ENCODE measurements at places on chromosomes 5 and 9.

- DNase-seq: no peak
Observed at GRCh38 chr5:40945111-40945510, 35.8 kb downstream of the C7 start.

- DNase-seq: no peak
Observed at GRCh38 chr9:124010303-124010664, 1.3 kb upstream of the LHX2 start.

- DNase-seq: peak; percentile 73
Observed at GRCh38 chr9:104780796-104781395, 17.0 kb downstream of the NIPSNAP3B start.

GRCh38 chr9:93634311-93635185 lies 58.2 kb downstream of the PHF2 start:
- no peak for DNase-seq

- no peak for DNase-seq
Observed at GRCh38 chr5:18968966-18969365, 1019.0 kb downstream of the CDH18 start.

- DNase-seq: no peak
Observed at GRCh38 chr5:95866435-95867040, 44.0 kb upstream of the GLRX start.

- DNase-seq: no peak
Observed at GRCh38 chr9:110284211-110284844, 28.0 kb upstream of the TXN start.

DNA sequence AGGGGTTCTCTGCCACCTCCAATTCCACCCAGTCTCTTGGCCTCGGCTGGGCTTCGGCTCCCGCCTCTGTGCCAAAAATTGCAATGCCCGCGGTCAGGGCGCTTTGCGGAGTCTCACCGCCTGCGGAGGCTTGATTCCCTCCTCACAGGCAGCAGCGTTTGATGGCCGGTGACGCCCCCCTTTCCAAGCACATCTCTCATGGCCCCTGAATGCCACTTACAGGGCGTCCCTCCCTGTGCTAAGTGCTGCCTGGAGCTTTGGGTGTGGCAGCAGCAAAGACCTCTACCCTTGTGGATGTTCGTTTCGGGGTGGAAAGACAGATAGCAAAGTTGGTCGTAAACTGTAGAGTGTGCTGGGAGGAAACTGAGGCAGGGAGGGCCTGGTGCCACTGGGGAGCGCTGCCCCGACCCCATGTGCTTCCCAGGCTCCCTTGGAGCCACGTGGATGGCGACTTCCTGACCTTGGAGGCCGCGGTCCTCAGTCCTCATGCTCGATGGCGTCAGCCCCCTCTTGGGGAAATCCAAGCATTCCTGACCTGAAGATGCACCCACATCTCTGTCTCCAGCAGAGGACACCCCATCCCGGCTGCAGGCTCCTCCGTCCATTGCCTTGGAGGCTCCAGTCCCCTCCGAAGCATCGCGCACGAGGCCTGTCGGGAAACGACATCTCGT lies 249.2 kb upstream of the IRX4 start:
- DNase-seq: no peak

- DNase-seq: no peak
Observed at GRCh38 chr5:177429248-177430040, 3.0 kb downstream of the GRK6 start.

DNA sequence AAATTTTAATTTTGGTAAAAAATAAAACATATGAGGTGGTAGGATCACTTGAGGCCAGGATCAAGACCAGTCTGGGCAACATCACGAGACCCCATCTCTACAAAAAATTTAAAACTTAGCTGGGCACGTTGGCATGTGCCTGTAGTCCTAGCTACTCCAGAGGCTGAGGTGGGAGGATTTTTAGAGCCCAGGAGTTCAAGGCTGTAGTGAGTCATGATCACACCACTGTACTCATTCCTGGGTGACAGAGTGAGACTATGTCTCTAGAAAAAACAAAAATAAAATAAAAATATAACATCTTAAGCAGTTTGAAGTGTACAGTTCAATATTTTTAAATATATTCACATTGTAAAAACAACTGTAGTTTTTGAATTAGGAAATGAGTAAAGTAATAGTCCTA lies 108.3 kb downstream of the SMIM15 start:
- DNase-seq: no peak

- no peak for DNase-seq
Observed at GRCh38 chr5:159040181-159040580, 59.5 kb downstream of the EBF1 start.

- DNase-seq: no peak
Observed at GRCh38 chr5:65156933-65157332, 324.8 kb downstream of the ADAMTS6 start.

GRCh38 chr9:134163371-134164196 lies 780 bp downstream of the RNU6ATAC start:
- no peak for DNase-seq

DNA sequence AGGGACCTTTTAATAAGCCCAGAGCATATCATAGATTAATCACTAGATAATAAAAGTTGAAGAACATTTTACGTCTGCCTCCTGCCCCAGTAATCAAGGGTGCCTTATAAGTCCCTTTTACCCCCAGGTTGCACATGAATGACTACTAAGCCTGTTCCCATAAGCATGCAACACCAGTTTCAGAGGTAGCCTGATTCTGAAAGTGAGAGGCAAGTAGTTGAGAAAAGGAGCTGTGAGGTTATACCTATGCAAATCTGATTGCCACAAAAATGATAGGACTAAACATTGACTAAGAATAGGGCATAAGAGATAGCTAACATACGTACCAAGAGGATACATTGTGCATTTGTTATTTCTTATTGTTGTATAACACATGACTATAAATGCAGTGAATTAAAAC lies 681.9 kb downstream of the ISL1 start:
- DNase-seq: no peak

DNA sequence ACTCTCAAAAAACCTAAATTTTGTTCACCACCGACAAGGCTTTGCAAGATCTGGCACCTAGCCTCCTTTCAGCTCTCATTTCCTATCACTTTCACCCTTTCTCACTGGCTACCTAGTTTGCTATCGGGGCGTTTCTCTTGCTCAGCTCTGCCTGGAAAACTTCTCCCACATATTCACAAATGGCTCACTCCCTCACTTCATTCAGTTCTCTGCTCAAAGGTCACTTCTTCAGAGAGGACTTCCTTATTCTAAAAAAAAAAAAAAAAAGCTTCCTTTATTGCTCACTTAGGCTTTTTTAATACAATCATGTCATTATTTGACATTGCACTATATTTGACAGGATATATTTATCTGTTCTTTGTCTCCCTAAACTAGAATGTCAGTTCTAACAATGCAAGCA lies 2.1 kb upstream of the SLC25A46 start:
- no peak for DNase-seq

GRCh38 chr5:114265432-114266060 lies 96.3 kb upstream of the KCNN2 start:
- DNase-seq: no peak

GRCh38 chr5:128318691-128319090 lies 219.4 kb downstream of the FBN2 start:
- no peak for DNase-seq

DNA sequence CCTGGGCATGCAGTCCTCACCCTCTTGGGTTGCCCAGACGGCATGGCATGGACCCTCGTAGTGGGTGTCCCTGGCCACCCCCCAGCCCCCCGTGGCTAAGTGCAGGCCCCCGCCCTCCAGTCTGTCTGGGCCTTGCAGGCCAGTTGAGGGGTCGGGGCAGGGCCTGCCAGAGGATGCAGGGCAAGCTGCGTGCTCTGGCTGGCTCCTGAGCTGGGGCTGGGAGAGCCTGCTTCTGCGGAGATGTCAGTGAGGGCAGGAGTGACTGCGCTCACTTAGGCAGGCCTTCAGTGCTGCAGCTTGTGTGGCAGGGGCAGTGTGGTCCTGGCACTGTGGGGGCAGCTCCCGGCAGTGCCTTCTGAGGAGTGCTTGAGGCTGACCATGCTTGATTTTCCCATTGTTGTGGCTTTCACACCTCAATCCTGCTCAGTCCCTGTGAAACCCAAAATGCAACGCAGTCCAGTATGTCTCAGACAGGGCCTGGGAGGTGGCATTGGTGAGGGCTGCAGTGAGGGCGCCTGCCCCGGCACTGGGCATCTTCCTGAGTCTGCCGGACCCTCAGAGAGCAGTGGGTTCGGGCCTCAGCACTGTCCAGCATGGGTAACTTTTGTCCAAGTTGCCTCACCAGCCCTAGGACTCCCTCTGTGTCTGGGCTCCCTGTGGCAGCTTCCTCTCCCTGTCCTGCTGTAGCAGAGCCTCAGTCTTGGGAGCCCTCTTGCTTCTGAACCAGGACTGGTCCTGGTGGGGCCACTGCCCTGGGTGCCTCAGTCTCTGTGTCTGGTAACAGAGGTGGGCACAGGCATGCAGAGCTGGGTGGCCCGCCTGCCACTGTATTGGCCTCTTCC lies 93.0 kb downstream of the PHF2 start:
- DNase-seq: no peak

DNA sequence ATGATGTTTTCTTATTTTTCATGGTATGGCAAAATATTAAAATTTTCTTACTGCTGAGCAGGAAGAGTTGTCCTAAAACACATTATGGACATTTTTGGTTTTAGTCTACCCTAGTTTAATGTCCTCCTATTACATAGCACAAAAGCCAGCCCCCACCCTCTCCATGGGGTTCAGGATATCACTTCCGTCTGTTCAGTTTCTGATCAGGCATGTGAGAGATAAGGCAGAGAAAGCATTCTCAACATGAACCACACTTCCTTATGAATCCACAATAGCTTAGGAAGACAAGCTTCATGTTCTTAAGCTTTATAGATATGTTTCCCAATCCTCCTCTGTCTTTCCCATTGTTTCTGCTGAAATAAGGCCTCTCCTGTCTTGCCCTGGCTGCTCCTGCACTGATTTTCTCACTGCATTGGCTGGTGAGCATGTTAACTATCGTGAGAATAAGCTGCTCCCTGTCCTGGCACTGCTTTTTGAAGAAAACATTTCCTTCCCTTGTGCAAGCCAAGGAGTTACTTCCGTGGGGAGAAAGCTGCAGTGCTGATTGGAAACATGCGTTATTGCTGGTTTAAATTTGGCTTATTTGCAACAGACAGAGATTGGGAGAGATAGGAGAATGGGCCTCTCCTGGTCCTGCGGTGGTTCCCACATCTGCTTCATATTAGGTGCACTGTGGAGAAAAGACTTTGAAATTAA lies 260.3 kb upstream of the RPS23 start:
- DNase-seq: no peak

DNA sequence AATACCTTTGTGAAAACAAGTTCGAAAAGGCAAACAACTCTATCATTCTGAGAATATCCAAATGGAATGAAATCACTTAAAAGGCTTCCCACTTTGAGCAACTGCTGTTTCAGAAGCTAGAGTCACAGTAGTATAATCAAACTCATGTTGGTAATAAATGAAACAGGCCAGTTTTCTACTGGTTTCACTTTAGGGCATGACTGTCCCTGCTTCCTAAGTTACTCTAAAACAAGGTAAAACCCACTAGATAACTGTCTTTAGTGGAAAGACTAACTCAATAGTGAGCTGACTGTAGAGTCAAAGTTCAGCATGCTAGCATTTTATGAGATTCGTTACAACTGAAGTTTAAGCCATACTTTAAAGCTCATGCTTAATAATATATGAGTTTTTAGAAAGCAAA lies 6.0 kb downstream of the CDC26 start:
- DNase-seq: no peak

DNA sequence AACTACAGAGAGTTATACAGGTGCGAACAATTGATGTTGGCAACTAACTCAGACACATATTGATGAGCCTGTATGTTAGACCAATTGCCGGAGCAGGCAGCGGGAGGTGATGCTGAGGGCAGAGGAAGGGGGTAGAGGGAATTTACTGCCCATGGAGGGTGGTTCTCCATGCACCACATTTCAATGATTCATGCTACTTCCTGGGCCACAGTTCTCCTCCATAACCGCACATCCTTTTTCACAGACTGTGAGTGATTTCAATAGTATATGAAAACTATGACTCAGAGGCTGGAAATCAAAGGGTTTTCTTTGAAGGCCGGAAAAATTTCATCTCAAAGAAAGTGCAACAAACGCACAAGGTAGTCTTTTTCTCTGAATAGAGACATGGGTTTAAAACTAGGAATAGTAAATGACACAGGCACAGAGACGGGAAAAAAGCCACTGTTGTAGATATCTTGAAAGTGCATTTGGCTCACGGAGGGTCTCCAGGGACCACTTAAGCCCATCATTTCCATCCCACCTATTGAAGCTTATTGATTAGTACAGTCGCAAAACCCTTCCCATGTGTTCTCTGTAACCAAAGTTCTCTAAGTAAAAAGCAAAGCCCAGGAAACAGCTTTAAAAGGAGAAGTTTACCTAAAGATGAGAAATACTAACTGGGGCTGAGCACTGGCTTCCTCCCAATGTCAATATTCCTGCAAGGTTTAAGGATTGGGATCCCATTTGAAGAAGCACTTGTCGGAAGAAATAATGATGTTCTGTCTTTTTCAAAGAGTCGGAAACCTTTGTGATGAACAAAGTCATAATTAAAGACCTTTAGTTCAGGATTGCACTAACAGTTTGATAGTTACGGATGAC lies 28.0 kb upstream of the ADAM19 start:
- no peak for DNase-seq

DNA sequence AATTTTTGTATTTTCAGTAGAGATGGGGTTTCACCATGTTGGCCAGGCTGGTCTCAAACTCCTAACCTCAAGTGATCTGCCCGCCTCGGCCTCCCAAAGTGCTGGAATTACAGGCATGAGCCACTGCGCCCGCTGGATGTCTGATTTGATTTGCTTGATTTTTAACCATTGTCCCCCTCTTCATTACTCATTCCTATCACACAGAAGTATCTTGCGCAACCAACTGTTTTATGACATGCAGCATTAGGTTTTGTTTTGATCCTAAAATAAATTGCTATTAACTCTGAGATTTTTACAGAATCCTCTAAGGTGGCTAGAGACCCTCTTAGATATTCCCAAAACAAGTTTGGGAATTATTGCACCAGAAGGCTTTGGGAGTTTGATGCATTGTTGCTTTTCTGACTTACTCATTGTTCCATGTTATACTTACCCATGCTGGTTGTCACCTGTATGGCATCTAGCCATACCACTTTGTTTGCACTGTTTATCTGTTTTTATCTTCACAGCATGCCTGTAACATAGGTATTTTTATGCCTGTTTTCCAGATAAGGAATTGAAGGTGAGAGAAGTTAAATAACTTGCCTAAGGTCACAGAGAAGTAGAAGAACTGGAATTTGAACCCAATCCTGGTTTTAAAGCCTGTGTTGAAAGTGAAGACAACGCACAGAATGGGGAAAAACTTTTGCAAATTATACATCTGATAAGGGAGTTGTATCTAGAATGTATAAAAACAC lies 35.9 kb upstream of the PWWP2A start:
- DNase-seq: peak; percentile 59

- no peak for DNase-seq
Observed at GRCh38 chr5:115132465-115132864, 37.2 kb downstream of the TRIM36 start.

- no peak for DNase-seq
Observed at GRCh38 chr5:180636016-180636402, 13.4 kb downstream of the FLT4 start.

GRCh38 chr5:142053426-142054151 lies 40.8 kb upstream of the GNPDA1 start:
- DNase-seq: no peak

GRCh38 chr5:55855509-55855908 lies 4.4 kb downstream of the IL31RA start:
- DNase-seq: no peak
